Activated CD4-positive, alpha-beta memory T cell treated with anti-CD3 and anti-CD28 coated beads for 36 hours (primary cell): ENCODE measurements at places on chromosomes 13 and 19.
A peak's percentile ranks its signal among the peaks of the same experiment; 100 is the strongest.

GRCh38 chr13:80742033-80742432 lies 401.1 kb upstream of the SPRY2 start:
- DNase-seq: no peak

GRCh38 chr13:109348519-109349258 lies 437.7 kb downstream of the IRS2 start:
- no peak for DNase-seq

DNA sequence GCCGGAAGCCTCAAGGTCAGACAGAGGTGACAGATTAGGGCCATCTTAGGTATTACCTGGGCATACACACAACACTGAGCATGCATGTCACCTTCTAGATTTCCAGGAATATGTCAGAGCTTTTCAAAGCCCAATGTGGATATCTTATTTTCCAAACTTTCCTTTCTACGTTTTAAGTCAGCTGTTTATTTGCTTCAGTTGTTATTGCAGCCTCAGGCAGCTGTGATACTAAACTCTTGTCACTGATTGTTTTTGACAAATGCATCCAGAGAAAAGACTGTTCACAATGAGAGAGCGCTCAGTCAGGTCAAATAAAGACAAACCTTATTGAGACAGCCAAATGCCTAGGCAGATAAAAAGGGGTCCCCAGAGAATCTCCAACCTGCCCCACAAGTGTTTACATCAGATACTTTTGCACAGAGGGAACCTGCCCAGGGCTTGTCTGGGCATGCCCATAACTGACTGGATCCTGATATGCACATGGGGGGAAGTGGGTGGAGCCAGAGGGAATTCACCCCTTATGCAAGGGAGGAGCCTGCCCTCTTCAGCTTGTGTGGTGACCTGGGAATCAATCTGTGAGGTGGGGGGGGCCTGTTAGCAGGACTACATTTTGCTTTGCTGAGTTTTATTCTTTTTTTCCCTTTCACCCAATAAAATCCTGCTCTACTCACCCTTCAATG lies 28.5 kb downstream of the MED4 start:
- peak; percentile 60 for DNase-seq

DNA sequence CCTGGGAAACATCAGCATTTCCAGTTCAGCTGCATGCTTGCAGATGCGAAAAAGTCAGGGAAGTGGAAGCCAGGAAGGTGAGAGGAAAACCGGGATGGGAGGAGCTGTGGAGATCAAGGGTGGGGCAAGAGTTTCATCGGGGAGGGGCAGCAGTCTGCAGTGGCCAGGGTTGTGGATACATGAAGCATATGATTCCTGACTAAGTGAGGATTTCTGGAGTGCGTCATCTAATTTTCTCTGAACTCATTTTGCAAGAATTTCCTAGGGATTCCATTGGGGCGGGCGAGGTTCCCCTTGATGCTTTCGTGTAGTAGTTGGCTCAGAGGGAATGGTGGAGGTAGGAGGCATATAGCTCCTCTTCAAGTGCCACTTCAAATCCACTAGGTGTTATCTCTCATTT lies 344.1 kb upstream of the TMTC4 start:
- no peak for DNase-seq

DNA sequence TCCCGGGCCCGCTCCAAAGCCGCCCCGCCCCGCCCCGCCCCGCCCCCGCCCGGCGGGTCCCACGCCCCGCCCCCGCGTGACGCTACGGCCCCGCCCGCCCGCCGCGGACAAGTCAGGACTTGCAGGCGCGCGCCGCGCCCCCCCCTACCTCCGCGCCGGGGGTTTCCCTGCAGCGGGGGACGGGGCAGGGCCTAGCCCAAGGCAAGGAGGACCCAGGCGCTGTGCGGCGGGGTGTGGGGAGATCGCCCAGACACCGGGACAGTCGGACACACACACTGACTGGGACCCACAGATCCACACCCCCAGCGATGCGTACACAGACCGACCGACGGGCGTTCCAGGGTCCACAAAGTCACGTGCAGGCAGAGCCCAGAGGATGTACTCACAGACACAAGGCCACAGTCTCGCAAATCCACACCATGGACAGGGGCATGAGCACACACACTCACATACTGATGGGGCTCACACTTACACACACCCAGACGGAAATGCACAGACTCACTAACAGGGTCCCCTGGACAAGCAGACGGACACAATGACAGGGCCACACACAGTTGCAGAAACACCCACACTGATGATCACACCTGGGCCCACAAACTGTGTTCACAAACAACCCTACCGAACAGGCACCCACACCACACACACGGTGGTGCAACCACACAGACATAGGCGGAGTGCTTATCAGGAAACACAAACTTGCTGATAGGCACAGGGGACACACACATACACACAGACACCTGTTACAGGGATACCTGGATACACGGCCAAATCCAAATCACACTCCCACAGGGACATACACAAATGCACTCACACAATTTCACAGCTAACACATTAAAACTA lies 436 bp upstream of the BBC3 start:
- peak; percentile 93 for DNase-seq

DNA sequence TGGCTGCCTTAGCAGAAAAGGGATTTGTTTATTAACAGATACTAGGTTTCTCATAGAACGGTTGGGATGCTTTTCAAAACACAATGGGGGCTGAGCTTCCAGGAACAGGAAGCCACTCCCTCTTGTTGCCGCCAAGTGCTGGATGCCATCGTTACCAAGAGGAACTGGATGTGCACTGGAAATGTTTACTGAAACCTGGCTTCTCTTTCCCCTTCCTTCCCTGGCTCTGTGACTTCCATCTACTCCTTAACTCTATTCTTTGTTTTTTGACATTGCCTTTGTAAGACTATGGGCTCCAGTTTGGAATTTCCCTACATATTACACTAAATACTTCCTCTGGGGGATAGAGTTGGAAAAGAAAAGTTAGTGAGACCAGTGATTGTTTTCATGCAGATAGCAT lies 11.7 kb upstream of the KL start:
- DNase-seq: no peak

GRCh38 chr19:13430790-13431582 lies 75.3 kb downstream of the CACNA1A start:
- DNase-seq: peak; percentile 71

DNA sequence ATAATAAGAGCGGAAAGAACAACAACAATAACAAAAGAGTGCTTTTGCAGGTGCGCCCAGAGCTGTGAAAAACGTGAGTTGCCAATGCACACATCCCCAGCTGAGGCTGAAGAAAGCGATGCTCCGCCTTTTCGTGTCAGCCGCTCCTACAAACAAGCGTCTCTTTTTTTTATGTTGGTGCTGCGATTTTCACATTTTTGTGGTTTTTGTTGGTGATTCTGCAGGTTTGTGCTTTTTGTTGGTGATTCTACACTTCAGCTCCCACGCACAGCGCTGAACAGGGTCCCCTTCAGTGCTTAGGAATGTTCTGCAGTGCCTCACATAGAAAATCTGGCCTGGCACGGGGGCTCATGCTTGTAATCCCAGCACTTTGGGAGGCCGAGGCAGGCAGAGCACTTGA lies 7.3 kb upstream of the SBK3 start:
- DNase-seq: no peak

- DNase-seq: no peak
Measured at GRCh38 chr19:38990949-38991697, 15.6 kb upstream of the FBXO17 start.

GRCh38 chr19:17037966-17038500 lies 11.4 kb upstream of the CPAMD8 start:
- no peak for DNase-seq

- no peak for DNase-seq
Measured at GRCh38 chr13:33577007-33577406, 240.9 kb upstream of the RFC3 start.

DNA sequence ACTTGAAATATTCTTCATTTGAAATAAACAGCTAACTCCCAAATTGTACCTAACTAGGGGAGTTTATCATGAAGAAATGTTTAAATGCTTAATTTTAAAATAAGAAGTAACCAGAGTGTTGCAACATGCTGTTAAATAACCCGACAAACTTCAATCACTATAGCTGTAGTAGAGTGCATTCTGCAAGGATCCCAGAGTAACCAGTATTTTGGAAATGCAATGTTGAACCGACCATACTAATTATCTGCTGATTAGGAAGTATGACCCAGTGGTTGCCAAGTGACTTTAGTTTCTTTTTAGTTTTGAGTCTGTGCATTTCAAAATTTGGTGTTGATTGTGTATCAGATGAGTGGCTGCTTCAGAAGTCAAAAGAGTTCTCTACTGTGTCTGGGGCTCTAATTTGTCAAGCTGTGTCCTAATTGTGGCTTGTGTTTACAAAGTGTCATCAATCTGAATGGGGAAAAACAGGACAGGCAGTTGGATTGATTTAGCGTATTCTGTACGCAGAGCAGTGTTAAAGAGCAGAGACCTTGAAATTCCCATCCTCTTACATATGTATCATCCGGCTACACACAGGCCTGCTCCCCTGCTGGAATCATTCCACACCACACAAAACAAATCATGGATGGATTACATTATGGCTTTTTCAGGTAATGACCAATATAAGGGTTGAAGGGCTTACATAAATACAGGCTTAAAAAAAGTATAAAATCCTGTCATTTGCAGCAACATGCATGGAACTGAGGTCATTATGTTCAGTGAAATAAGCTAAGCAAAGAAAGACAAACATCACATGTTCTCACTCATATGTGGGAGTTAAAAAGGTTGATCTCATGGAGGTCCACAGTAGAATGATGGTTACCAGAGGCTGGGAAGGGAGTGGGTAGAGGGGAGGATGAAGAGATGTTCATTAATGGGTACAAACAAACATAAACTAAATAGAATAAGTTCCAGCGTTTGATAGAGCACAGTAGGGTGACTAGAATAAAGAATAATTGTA lies 351.5 kb downstream of the KLF12 start:
- no peak for DNase-seq

GRCh38 chr13:98476538-98476966 lies 100.4 kb downstream of the STK24 start:
- peak; percentile 96 for DNase-seq

- peak; percentile 90 for DNase-seq
Measured at GRCh38 chr19:14440049-14440448, 6.9 kb downstream of the PKN1 start.

- DNase-seq: peak; percentile 42
Measured at GRCh38 chr19:5948752-5949564, 29.0 kb downstream of the RANBP3 start.

DNA sequence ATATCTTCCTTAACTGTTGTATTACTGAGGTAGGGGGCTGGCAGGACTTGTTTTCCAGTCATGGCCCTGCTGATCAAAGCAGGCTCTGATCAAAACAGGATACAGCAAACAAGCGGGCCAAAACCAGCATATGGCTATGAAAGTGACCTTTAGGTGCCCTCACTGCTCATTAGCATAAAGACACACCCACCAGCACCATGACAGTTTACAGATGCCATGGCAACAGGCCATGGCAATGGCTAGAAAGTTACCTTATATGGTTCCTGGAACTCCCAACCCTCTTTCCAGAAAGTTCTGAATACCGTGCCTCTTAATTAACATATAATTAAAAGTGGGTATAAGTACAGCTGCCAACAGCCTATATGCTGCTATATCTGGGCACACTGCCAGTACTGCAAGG lies 551.4 kb upstream of the SGCG start:
- no peak for DNase-seq

GRCh38 chr13:24032674-24033073 lies 127.8 kb upstream of the SPATA13 start:
- DNase-seq: no peak

DNA sequence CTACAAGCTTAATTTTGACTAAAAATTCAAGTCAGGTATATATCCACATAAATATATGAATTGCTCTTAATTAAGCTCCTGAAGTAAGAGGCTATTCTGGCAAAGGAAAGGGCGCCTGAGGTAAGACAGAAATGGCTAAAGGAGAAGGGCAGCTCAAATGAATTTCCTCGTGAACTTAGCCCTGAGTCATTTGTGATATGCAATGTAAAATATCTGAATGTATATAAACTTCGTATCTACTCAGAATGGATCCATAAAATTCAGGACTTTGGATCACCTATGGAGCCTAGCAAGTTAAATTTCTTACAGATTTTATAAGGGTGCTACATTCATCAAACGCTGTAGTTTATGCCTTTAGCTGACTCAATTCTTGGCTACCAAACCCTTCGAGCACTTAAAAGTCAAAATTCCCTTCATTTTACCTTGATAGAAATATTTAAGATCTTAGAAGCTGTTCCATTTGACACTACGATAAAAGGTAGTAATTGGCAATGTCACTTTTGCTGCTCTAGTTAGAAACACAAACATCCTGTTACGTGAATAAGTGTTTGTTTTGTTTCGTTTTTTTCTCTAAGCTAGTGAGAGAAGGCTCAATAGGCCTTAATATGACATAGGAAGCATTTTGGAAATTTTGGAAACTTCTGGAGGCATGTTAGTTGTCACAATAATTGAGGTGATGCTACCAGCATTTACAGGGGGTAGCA lies 69.2 kb downstream of the DIAPH3 start:
- DNase-seq: no peak

DNA sequence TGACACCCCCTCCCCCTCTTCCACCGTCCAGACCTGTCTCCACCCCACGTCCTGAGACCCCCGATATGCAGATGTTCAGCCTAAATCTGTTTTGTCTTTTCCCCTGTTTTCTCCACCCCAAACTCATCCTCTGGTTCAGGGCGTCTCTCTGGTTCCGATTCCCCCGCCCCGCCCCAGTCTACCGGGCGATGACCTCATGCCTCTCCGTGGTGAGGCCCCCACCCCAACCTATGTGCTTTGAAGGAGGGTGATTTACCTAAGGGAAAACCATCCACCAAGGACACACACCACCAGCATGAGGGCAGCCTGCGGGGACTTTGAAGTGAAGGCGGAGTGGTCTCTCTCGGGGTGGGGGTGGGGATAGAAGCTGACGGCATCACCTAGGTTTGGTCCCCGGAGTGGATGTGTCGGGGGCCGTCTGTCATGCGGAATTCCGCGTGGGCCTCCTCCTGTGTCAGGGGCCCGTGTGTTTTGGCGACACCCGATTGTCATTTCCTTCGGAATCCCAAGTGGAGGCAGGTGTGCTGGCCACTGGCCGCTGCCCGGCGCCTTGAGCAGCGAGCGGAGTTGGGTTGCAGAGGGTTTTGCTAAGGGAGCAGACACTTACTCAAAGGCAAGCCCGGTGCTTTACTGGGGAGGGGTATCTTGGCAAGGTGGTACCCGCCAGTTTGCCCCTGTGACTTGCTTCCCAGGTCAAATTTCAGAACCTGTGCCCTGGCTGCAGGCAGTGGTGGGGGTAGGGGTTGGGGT lies 1.4 kb downstream of the FZR1 start:
- peak; percentile 67 for DNase-seq
